ENCODE measurements at places on chromosomes 11 and 22.

- DNase-seq = no peak
Measured at GRCh38 chr22:24043958-24044357, 32.9 kb downstream of the CABIN1 start.

- DNase-seq = no peak
Measured at GRCh38 chr11:119062779-119063178, 4.8 kb upstream of the VPS11 start.

- no peak for DNase-seq
Measured at GRCh38 chr22:23179381-23180299, 669 bp upstream of the BCR start.

- no peak for DNase-seq
Measured at GRCh38 chr11:89452780-89453179, 38.4 kb downstream of the NOX4 start.

DNA sequence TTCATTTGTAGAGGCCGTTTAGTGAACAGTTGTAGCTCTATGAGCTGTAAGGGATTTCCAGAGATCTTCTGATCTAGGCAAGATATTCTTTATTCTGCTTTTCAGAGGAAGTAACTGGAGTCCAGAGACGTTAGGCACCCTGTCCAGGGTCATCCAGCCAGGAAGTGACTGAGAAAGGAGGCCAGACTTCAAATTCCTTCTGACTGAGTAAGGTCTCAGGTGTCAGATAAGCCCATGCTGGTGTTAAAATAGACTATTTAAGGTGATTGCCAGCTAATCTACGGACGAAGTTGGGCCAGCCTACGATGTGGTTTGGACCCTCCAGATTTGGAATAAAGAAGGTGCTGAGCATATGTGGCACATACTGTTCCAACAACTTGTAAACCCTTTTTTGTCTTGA is 54.6 kb downstream of the GRIK4 start:
- DNase-seq = no peak

- no peak for DNase-seq
Measured at GRCh38 chr11:1368966-1369365, 20.8 kb upstream of the BRSK2 start.

DNA sequence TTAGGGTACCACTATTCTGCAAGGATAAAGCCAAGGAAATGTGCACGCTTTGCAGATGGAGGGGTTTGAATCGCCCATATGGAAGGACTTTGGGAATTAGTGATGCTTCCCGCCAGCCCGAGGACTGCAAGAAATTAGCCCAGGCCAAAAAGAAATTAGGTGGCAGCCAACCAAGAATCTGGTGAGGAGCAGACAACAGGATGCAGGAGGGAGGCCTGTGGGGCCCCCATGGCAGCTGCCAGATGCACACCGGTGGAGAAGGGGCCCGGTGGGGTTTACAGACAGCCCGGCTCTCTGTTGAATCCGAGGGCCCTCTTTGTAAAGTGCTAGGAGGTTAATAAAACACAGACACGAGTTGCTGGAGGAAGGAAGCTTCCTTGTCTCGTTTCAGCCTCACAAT is 73.5 kb downstream of the TIMP3 start:
- DNase-seq = no peak

DNA sequence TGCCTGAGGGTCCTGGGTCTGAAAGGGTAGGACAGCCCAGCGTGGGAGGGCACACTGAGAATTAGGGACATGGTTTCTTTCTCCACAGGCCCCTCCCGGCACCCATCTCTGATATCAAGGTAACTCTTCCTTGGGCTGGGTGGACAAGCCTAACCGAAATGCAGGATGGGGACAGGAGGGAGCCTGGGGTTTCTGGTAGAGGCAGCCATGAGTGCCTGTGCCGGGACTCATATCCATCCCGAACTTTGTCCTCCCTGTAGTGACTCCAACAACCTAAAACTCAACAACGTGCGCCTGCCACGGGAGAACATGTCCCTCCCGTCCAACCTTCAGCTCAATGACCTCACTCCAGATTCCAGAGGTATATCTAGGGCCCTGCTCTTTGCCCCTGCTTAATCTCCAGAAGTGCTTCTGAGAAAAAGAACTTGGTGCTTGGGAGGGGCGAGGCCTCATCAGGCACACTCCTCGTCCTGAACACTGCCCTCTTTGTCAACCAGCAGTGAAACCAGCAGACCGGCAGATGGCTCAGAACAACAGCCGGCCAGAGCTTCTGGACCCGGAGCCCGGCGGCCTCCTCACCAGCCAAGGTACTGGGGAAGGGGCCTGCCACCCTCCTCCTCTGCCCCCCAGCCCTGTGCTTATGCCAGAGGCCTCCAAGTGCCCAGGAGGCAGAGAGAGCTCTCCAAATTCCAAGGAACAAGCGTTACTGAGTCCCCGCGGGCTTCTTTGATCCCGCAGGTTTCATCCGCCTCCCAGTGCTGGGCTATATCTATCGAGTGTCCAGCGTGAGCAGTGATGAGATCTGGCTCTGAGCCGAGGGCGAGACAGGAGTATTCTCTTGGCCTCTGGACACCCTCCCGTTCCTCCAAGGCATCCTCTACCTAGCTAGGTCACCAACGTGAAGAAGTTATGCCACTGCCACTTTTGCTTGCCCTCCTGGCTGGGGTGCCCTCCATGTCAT is 3.1 kb downstream of the TMEM25 start:
- no peak for DNase-seq

- no peak for DNase-seq
Measured at GRCh38 chr11:130705670-130706421, 210.4 kb downstream of the SNX19 start.

GRCh38 chr22:19385221-19385906 is 46.2 kb downstream of the HIRA start:
- no peak for DNase-seq

DNA sequence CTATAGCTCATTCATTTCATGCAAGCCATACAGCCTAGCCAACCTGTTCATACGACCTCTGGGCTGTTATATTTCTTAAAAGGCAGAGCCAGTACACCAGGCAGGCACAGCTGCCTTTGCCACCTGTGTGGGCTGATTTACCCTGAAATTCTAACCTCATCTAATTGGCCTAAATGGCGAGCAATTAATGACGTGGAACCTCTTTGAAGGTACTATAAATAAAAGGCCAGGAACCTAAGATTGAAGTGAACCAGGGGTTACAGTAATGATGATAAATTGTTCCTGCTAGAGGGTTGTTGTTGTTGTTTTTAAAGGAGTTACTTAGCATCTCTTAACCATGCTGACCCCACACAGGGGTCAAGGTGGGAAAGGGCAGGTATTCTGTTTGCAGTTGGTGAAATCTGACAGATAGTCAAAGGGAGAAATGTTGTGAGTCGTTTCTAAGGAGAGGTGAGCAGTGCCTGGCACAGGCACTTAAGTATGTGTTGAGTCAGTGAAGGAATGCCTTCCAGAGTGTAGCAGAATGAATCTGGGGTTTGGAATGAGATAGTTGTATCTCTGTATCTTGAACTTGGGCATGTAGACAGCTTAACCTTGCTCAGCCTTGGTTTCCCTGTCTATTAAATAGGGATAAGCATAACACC is 213.5 kb upstream of the NAV2 start:
- no peak for DNase-seq

DNA sequence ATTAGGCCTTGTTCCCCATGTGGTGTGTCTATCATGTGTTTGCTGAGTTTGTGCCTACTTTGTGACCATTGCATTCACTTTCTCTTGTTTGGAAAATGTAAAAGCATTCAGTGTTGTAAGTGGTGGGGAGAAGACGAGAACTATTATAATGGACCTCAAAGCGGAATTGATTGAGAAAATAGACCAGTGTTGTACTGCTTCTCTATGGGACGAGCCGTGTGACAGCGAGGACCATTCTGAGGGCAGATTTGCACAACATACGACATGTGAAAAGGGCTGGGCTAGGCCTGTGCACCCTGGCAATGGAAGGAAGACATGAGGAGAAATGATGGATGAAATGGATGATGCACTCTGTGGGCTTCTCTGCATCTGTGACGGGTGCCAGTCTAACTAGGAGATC is 233.5 kb downstream of the DSCAML1 start:
- no peak for DNase-seq

DNA sequence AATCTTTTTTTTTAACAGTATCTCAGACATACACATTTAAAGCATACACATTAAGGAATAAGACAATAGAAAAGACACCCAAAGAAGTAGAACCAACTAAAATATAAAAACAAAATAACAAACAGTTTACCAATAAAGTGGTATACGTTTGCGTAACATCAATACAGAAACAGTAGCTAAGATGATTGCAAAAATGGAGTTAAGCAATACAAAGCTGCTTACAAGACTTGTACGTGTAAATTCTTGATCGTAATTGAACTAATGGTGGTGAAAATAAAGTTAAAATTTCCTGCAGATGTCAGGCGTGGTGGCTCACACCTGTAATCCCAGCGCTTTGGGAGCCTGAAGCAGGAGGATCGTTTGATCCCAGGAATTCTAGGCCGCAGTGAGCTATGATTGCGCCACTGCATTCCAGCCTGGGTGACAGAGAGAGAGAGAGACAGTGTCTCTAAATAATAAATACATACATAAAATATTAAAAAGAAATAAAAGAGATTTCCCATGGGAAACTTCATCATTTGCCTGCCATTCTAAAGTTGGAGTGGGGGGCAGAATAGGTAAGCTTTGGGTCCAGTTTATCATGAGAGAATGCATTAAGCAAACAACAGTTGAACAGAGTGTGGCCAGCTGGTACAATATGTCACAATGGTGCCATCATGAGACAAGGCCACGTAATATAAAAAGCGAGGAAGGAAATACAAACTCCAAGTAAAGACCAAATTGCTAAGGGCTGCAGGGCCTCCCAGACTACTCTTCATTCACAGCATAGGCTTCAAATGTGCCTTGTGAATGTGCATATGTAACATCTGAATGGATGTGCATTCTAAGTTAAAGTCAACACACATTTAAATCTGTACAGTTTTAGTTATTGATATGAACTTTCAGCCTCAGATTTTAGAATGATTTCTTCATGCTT is 38.9 kb upstream of the EED start:
- DNase-seq = no peak

DNA sequence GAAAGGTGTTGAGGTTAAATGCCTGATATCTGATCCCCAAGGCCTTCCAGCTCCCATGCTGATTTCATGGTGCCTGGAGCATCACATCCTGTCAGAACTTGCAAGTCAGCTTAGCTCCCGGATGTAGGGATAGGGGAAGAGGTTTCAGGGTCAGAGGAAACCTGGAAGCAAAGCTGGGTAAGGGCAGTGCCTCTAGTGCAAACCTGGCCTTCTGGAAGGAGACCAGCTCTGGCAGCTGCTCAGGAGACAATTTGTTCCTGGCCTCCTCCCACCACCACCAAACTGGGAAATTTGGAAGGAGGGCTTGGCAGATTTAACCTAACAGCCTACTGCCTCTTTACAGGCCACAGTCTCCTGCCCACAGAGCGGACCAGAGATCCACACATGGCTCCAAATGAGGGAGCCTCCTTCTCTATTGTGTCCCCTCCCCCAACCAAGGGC is 9.2 kb upstream of the TSKU start:
- no peak for DNase-seq

DNA sequence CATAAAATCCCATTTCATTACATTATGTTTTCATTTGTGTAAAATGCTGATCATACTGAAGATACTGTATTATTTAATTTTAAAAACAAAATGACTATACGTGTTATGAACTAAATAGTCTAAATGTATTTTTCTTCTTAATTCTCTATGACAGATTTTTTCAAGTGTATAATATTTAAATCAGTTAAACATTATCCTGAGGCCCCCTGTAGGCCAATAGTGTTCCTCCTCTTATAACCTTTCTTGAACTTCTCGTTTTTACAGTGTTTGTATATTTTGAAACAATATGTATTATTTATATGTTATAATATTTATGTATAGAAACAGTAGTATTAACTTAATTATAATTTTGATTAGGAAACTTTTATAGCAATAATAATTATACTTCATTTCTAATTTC is 151.1 kb upstream of the CHORDC1 start:
- no peak for DNase-seq

DNA sequence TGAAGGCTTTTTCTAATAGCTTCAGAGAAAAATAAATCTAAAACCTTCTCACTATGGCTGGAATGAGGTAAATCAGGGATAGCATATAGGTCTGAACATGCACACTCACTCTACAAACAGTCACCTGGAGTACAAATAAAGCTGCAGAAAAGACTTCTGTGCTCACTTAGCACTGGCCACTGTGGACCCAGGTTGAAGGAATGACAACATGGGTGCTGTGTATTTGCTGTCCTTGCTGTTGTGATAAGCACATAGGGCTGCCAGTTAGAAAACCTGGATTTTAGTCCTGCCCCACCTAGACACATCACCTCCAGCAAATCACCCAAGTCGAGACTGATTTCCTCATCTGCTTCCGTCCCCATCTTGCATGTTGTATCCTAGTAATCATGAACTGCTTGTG is 51.2 kb downstream of the FZD4 start:
- no peak for DNase-seq

DNA sequence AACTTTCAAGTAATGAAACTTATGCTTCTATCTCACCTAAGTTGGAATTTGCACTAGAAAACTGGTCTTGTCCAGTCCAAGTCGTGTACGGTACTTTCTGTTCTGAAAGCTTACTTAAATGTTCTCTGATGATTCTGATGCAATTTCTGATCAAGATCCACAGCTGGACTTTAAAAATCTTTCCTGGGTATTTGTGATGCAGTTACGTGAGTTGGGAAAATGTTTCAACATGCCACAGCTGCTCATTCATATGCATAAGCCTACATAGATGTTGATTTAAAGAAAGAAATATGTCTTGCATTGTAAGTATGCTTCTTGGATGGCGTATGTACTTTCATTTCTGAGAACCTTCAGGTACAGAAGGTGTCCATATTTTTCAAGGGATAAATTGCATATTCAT is 493.7 kb upstream of the CCDC90B start:
- DNase-seq = no peak

DNA sequence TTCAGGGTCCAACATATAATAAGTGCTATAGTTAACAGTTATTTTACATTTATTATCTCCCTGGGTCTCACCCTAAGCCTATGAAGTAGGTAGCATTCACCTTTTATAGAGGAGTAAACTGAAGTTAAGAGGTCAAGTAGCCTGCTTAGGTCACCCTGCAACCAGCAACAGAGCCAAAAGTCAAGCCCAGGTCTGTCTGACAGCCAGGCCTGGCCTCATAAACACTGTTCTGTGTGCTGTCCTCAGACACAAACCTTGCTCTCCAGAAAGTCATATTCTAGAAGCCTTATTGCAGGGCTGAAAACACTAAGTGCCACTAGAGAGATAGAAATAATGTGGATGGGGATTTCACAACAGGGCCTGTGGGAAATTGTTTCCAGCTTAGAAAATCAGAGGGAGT is 59.3 kb downstream of the BDNF start:
- no peak for DNase-seq

DNA sequence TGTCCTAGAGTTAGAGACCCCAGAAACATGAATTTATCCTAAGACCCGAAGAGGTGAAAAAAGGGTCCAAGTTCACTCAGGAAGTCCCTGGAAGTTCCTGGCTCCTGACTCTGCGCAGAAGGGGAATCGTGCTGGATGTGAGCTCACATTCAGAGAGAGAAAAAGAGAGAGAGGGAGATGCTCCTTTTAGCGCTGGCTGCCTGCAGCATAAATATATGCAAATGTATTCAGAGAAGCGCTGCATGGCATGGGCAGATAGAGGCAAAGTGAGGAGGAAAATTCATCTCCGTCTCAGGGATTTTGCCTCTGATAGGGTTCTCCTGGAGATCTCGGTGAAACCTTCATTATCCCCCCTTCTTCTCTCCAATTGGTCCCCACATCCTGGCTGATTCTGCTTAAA is 517.2 kb downstream of the MN1 start:
- no peak for DNase-seq

Data from activated T-cell treated with anti-CD3 and anti-CD28 coated beads for 48 hours (primary cell).